ENCODE measurements at places on chromosomes 3 and 15.

- no peak for DNase-seq
These were observed 91.3 kb upstream of the PRR23E start for GRCh38 chr3:127101411-127102187.

DNA sequence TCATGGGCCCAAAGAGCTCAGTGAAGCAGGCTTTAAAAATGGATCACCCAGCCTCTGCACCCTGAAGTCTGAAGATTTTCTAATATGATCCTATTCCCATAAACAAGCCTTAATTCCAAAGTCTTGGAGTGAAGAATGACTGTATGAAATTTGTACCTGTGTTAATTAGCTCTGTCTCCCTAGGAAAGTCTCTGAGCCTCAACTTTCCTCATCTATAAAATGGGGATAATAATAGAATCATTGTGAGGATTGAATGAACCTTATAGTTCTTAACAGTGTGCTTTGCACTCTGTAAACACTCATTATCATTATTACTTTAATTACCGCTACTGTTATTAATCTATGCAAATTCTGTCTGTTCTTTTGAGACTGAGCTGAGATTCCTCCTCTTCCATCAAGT is 61.9 kb downstream of the CDAN1 start:
- no peak for DNase-seq

GRCh38 chr3:128805772-128806171 is 73.6 kb upstream of the ACAD9 start:
- no peak for DNase-seq

GRCh38 chr3:136193278-136194054 is 2.7 kb downstream of the MSL2 start:
- peak; percentile 45 for DNase-seq

DNA sequence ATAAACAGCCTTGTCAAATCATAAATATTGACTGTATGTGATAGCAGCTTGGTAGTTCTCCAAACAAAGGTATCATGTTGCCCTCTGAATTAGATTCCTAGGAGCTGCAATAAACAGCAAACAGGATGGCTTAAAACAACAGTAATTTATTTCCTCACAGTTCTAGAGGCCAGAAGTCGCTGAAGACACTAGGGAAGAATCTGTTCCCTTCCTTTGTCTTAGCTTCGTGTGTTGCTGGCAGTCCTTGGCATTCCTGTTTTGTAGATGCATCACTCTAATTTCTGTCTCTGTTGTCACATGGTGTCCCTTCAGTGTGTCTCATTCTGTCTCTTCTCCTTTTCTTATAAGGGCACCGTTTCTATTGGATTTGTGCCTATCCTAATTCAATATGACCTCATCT is 679.3 kb downstream of the OTOL1 start:
- DNase-seq: peak; percentile 5

GRCh38 chr15:74277242-74277810 is 41.2 kb downstream of the CCDC33 start:
- peak; percentile 76 for DNase-seq

GRCh38 chr3:77342688-77343087 is 302.8 kb downstream of the ROBO2 start:
- no peak for DNase-seq

DNA sequence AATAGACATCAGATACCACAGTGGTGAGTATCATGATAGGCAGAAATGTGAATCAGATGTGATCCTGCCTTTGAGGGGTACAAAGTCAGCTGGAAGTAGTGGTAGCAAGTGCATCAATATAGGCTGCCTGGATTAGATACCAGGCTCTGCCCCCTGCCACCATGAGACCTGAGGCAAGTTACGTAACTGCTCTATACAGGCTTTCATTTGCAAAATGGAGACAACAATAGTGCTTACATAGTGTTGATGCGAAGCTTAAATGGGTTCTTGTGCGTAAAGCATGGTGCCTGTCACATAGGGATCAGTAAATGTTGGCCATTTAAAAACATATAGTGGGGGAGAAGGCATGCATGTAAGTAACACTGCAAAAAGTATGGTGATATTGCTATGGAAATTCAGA is 158.0 kb downstream of the RYR3 start:
- no peak for DNase-seq

DNA sequence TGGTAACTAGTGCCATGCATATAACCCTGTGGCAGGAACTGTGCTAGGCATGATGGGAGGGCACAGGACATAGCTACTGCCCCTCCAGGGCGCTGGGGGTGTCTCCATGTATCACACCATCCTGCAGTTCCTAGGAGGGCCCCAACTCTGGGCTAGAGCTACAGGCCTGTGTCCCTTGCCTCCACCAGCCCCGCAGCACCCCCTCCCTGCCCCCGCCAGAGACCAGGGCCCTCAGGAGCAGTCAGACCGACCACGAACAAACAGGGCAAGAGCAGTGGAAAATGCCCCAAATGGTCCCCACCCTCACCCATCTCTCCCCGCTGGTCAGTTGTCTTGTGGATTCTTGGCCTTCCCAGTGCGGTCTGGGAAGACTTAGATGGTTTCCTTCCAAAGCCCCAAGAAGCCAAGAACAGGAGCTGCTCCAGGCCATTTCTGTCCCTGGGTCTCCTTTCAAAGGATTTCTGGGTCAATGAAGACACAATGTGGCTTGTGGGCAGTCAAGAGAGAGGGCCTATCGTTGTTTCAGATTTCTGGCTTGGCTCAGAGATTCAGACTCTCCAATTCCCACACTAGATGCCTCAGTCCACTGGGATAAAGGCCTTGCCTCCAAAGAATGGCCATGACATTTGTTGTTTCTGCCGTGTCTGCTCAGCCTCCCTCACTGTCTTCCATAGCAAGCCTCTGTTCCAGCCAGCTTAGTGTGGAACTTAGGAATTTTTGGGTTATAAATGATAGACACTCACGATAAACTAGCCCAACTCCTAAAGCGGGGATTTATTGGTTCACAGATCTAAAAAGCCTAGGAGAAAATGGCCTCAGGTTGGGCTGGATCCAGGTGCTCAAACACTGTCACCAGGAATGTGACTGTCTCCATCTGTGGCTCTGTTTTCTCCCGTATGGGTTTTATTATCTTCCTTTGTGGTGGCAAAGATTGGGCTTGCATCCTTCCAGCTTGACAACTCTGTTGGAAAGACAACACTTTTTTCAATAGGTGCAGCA is 80.6 kb downstream of the LSM3 start:
- DNase-seq: no peak

GRCh38 chr3:113535898-113536297 is 3.5 kb downstream of the SIDT1 start:
- no peak for DNase-seq
